Chondrocyte (in vitro differentiated cells): ENCODE measurements at places on chromosomes 1 and 21.

- no peak for DNase-seq
- no peak overlapping the region for H3K27ac ChIP-seq
- H3K4me3 ChIP-seq: no peak overlapping the region
- no peaks in the 10 kb centered on the region for H3K27me3 ChIP-seq
Observed at GRCh38 chr1:183498342-183498991, 26.2 kb downstream of the SMG7 start.

DNA sequence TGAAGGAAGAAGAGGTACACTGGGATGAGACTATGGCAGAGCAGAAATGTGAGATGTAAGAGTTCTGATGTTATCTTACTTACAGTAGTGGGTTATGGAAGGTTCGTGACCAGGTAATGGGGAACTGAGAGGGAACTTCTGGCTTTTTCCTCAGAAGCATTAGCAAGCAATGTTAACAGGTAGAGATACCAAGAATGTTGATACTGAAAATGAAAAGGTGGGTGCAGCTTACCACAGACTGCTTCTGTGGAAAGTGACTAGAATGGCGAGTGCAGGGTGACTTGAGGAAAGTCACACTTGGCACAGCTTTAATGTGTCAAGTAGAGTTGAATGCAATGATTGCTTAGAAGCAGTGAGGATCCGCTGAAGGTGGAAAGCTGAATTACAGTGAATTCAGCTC lies 70.8 kb downstream of the PLA2G4A start:
- no peak overlapping the region for H3K27ac ChIP-seq
- no peaks in the 10 kb centered on the region for H3K36me3 ChIP-seq
- no peak overlapping the region for H3K4me3 ChIP-seq
- peaks cover 5% of the 10 kb centered on the region for H3K27me3 ChIP-seq
- no peak for DNase-seq

- H3K4me1 ChIP-seq: peaks cover 12% of the 10 kb centered on the region
- DNase-seq: no peak
- peaks cover 47% of the 10 kb centered on the region for H3K27me3 ChIP-seq
- no peak overlapping the region for H3K4me3 ChIP-seq
Observed at GRCh38 chr1:24926563-24927249, 3.4 kb downstream of the RUNX3 start.

- H3K27ac ChIP-seq: no peak overlapping the region
- H3K4me1 ChIP-seq: no peaks in the 10 kb centered on the region
- H3K27me3 ChIP-seq: no peaks in the 10 kb centered on the region
- no peak overlapping the region for H3K4me3 ChIP-seq
- H3K36me3 ChIP-seq: peaks cover 60% of the 10 kb centered on the region
- no peak for DNase-seq
Observed at GRCh38 chr1:156959925-156960324, 39.5 kb downstream of the LRRC71 start.

DNA sequence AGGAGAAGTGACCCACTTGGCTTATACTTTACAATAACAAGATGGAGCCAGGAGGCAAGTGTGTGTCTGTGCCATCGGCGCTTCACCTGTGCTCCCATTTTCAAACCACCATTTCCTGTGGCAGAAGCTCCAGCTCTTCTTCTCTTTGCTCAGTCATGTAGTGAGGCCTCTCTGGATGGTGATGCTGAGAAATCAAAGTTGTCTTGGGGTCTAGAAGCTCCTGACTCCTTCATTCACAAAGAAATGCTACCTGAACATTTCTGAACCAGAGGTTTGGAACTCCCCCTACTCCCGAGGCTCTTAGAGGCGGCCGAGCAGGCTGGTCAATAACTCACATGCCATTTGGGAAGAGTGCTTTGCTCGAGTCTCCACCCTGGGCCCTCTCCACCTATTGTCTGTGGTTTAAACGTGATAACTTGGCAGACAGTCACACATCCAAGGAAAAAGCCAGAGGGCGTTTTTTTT lies 18.0 kb downstream of the SLAMF1 start:
- H3K36me3 ChIP-seq: no peaks in the 10 kb centered on the region
- no peak for DNase-seq
- no peak overlapping the region for H3K4me3 ChIP-seq
- no peaks in the 10 kb centered on the region for H3K4me1 ChIP-seq
- no peak overlapping the region for H3K27ac ChIP-seq
- H3K27me3 ChIP-seq: peaks cover 4% of the 10 kb centered on the region

- peaks cover 18% of the 10 kb centered on the region for H3K4me1 ChIP-seq
- no peak for DNase-seq
- no peaks in the 10 kb centered on the region for H3K27me3 ChIP-seq
- H3K36me3 ChIP-seq: no peaks in the 10 kb centered on the region
Observed at GRCh38 chr1:26035959-26036755, 9.8 kb downstream of the SLC30A2 start.
